Activated naive CD4-positive, alpha-beta T cell treated with anti-CD3 and anti-CD28 coated beads, Interleukin-2, amount 10 ng/mL, durations not matched to agents 7 days and 5 days (primary cell): ENCODE measurements at places on chromosomes 4 and X.

DNA sequence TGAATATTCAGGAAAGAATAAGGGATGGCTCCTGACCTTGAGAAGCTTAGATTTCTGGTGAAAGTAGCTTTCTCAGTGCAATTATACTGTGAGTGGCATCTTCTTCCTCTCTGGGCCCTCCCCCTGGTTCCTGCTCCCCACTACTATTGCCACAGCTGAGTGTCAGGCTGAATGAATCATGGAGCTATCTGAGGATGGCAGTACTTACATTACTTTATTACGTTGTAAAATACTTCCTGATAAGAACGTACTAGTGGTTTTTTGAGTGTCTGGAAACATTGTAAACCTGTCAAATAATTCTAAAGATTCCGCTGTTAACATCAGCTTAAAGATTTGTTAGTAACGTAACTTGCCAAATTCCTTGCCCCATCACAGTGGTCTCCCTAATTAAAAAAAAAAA is 36.2 kb downstream of the ARHGAP10 start:
- DNase-seq = no peak

- no peak for DNase-seq
Measured at GRCh38 chr4:177232473-177232872, 77.2 kb upstream of the NEIL3 start.

GRCh38 chr4:144591401-144591800 is 54.6 kb upstream of the HHIP start:
- no peak for DNase-seq

GRCh38 chr4:152028131-152028530 is 267.3 kb upstream of the GATB start:
- no peak for DNase-seq

DNA sequence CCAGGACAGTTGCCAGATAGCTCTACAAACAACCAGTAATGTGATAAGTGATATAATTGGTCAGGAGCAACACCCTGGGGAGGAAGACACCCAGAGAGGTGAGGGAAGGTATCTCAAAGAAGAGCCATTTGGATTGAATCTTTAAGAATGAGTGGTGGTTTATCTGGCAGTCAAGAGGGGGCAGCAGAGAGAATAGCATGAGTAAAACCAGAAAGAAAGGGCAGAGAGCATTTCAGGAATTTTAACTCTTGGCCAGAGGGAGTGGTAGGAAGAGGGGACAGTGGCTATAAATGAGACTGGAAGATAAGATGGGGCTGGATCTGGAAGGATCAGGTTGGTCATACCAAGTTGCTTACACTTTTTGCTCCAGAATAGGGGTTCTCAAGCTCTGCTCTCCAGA is 5.9 kb upstream of the SEPTIN6 start:
- no peak for DNase-seq
